Right kidney (tissue), 9 donors: ENCODE measurements at places on chromosomes 7 and 10.

DNA sequence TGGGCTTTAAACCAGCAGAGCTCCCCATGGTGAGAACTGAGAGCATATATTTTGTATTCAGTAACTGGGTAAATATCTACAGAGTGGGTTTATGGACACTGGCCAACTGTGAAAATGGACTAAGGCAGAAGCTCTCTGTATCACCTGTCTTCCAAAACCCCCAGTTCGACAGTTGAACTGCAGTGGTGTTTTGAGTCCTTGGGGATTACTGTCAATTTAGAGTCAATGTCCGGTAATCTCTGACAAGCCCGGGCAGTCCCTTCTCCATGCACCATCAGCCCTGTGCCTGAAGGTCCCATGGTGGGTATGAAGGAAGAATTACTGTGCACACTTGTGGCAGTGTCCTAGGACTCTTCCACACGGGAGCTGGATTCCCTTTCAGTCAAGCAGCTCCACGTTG lies 235.0 kb downstream of the CCSER2 start:
- DNase-seq: no peak

DNA sequence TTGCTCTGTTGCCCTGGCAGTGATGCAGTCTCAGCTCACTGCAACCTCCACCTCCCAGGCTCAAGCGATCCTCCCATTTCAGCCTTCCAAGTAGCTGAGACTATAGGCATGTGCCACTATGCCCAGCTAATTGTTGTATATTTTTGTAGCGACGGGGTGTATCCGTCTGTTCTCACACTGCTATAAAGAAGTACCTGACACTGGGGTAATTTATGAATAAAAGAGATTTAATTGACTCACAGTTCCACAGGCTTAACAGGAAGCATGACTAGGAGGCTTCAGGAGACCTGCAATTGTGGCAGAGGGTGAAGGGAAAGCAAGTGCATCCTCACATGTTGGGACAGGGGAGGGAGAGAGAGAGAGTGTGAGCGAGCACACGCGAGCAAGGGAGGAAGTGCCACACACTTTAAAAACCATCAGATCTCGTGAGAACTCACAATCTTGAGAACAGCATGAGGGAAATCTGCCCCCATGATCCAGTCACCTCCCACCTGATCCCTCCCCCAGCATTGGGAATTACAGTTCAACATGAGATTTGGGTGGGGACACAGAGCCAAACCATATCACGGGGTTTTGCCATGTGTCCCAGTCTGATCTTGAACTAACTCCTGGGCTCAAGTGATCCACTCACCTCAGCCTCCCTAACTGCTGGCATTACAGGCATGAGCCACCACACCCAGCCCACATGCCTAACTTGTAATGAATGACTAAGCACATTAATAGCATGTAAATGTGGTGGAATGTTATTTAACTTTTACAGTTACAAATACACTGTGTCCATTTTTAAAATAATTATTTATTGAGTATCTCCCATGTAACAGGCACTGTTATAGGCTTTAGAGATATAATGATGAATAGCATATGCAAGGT lies 65.5 kb downstream of the RALA start:
- DNase-seq: no peak

DNA sequence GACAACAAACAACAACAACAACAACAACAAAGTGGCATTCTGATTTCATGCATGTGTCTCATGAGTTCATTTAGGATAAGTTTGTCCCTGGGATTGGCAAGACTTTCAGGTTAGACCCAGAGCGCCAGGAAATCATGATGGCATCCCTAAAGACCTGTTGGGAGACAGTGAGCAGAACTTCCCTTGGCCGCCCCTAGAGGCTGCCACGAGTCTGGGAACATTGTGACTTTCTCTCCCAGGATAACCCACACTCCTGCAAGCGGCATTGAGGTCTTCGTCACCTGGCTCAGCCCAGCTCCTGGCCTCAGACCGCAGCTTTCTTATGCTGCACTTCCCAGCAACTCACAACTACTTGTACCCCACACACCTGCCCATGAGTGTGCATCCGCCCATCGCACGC lies 80.5 kb upstream of the RNF32 start:
- no peak for DNase-seq

GRCh38 chr10:93595378-93596161 lies 5.5 kb downstream of the RBP4 start:
- no peak for DNase-seq

GRCh38 chr7:122136078-122136477 lies 8.0 kb downstream of the AASS start:
- no peak for DNase-seq

DNA sequence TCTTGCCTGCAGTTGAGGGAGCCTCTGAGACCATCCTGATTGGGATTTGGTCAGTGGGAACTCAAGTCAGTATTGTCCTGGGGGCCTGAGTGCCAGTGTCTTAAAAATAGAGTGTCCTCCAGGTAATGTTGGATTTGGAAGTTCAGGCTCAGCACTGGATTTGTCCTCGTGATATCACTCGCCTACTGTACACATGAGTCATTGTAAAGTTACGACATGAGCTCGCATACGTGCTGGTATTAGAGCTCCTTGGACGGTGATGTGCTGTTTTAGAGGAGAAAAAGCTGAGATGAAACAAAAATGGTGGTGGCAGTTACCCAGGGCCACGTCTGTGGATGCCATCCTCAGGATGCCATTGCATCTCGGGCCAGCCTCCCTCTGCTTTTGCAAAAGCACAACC lies 78.2 kb downstream of the MGMT start:
- DNase-seq: no peak

DNA sequence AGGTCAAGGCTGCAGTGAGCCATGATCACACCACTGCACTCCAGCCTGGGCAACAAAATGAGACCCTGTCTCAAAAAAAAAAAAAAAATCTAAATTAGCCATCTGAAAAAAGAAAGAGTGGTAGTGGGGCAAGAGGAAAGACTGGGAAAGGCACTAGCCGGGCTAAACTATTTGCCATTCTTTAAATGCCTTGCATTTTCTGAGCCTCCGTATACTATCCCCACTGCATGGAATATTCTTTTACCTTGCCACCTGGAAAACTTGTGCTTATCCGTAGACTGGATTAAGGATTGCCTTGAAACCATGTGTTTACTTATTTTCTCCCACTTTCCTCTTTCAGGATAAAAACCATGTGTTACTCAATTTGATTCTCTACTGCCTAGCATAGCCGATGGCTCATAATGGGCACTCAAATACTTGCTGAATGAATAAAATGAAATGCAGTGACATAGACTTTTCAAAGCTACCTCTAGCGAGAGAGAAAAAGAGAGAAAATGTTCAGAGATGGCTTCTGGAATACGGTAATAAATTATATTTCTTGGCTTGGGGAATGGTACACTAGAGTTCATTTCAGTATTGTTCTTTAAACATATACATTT lies 30.6 kb downstream of the HYCC1 start:
- DNase-seq: no peak

GRCh38 chr7:32036557-32036956 lies 33.6 kb downstream of the PDE1C start:
- DNase-seq: no peak

- DNase-seq: no peak
Measured at GRCh38 chr10:113493195-113493594, 59.7 kb upstream of the HABP2 start.

GRCh38 chr10:11546581-11546980 lies 64.9 kb downstream of the USP6NL start:
- no peak for DNase-seq

DNA sequence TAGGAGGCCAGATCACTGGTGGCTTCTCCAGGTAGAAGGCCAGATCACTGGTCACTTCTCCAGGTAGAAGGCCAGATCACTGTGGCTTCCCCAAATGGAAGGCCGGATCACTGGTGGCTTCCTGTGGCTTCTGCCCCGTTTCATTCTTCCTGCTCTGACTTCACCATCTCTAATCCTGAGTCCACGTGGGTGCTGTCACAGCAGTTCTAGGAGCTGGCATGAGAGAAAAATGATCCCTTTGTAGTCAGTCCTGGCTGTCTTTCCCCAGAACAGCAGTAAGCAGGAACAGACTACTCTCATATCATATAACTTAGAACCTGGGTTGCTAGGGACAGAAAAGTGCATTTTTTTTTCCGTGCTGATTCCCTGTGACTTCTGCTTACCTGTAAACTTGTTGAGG lies 90.9 kb downstream of the ACTR3B start:
- no peak for DNase-seq

GRCh38 chr7:25726170-25726780 lies 425.7 kb upstream of the NFE2L3 start:
- DNase-seq: peak; percentile 51

DNA sequence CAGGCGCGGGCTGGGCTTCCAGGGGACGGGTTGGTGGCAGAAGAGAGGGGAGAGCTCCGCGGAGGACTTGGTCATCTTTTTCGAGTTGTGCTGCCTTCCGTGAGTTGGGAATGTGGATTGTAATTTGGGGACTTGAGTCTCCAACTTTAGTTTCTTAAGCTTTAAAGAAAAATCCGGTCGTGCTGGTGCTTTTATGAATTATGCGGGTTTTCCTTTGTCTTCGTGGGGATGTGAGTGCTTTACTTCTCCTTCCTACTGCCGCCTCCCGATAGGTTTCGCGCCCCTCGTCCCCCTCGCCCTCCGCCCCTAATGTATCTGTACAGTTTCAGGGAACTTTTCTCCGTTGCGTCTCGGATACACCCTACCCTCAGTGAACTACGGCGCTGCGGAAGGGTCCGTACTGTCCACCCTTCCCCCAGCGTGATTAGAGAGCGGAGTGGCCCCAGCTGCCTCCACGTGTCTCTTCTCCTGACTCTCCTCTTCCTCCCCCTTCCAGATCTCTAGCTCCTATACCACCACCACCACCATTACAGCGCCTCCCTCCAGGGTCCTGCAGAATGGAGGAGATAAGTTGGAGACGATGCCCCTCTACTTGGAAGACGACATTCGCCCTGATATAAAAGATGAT lies 649 bp downstream of the SCD start:
- no peak for DNase-seq
